ENCODE measurements at places on chromosomes 4 and X.

DNA sequence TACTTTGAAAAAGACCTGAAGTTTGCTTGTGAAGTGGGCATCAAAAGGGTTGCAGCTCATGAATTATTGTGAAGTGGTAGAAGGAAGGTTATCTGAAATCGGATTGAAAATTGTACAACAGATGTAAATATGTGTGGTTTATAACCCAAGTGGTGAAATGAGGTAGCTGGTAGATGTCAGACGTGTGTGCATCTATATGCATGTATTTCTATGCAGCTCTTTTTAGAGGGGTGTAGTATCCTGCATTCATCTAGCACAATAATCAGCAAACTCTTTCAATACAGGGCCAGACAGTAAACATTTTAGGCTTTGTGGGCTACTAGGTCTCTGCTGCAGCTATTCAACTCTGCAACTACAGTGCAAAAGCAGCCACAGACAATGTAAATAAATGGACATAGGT is 9.4 kb downstream of the ATRX start:
- DNase-seq: no peak

DNA sequence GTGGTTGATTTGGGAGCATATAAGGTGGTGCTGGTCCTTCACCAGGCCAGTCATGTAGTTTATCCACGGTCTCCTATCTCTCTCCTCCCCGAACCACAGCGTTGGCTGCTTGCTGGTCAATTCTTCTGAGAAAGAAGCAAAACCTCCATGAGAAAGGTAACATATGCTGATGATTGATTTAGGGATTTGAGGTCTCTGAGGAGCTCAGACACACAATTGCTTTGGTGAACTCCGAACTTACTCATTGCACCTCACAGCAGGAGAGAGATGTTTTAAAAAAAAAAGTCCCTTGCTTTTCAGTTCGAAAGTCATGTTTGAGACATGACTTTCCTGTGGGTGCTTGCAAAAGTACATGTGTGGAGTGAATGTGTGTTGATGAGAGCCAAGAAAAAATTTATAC is 100.2 kb downstream of the TSPAN7 start:
- no peak for DNase-seq

GRCh38 chr4:151541389-151542071 is 132.6 kb downstream of the FHIP1A start:
- no peak for DNase-seq

DNA sequence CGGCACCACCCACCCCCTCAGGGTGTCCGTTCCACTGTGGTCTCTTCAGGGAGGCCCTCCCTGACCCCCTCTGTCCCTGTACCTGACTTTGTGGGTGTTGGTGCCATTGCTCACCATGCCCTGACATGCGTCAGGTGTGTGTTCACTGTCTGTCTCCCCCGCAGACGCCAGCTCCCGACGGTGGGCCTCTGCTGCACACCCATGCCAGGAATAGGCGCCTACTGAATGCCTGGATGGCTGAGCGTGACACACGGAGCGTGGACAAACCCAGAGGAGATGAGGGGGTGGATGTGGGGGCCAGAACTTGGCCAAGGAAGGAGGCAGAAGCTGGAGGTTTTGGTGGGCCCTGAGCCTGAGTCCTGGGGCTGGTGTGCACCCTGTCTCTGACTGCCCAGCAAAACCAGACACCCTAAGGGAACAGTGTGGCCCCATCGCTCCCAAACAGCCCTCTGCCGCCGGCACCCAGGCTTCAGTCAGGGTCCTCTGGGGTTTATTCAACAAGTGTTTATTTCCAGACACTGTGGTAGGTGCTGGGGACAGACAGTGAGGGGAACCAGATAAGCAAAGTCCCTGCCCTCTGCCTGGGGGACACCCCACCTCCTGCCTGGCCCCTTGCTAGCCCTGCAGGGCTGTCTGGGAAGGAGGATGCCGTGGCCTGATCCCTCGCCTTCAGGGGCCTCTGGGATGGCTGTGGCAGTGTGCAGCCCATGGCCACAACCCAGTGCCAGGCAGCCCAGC is 76.9 kb downstream of the WFS1 start:
- DNase-seq: no peak

DNA sequence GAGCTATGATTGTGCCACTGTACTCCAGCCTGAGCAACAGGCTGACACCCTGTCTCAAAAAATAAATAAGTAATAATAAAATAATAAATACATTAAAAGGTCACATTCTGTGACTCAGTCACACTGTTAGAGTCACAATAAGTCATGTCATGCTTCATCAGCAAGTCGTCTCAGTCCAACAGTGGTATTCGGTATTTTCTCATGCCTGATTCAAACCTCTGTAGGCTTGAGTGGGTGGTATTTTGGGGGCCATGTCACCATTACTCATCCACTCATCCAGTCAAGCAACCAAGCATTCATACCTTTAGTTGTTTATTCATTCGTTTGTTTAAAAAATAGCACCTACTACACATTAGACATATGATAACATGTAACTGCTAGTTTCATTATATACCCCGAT is 46.9 kb downstream of the SUPT20HL2 start:
- no peak for DNase-seq

- no peak for DNase-seq
These were observed 23.0 kb downstream of the SH3D19 start for GRCh38 chr4:151302432-151302831.

GRCh38 chr4:26670903-26671537 is 87.1 kb downstream of the TBC1D19 start:
- no peak for DNase-seq

DNA sequence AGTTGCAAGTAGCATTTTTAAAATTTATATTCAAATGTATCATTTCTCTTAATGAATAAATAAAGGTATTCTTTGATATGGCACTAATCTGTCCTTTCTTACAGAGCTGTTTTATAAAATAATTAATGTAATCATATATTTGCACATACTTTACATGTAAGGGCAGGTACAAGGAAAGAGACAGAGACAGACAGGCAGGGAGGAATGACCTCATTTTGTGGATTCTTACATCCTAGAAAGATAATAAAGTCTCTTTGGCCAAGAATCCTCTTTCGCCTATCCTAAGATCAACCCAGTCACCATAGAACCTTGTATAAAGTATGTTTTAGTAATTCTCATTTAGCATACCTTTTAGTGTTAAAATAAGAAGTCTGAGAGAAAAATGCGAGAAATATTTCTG is 98.5 kb upstream of the CTSO start:
- DNase-seq: no peak

DNA sequence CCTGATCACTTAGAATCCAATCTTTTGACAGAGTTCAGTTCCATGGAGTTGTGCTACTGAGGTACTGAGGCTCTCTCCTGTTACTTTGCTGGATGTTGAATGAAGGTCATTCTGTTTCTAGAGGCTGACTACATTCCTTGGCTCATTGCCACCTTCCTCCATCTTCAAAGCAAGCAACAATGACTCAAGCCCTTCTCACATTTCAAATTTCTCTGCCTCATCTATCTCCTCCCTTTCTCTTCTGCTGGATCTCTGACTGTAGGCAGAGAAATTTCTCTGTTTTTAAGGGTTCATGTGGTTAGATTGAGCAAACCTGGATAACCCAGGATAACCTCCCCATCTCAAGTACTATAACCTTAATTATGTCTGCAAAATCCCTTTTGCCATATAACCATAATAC is 775.4 kb downstream of the STPG2 start:
- no peak for DNase-seq

DNA sequence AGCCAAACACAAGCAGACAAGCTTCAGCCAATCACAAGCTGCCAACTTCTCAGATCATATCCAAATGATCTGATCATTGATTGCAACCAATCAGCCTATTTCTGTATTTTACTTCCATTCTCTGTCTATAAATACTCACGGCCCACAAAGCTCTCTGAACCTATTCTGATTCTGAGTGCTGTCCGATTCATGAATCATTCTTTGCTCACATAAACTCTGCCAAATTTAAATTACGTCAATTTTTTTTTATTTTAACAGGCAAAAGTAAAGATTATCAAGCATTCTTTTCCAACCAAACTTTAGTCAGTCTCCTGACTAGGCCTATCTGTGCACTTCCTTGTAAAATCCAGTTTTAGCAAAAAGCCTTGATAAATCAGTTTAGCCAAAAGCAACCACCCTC is 1.8 kb upstream of the TCEANC start:
- DNase-seq: no peak

- DNase-seq: no peak
These were observed 13.8 kb downstream of the RNF4 start for GRCh38 chr4:2482693-2483092.

DNA sequence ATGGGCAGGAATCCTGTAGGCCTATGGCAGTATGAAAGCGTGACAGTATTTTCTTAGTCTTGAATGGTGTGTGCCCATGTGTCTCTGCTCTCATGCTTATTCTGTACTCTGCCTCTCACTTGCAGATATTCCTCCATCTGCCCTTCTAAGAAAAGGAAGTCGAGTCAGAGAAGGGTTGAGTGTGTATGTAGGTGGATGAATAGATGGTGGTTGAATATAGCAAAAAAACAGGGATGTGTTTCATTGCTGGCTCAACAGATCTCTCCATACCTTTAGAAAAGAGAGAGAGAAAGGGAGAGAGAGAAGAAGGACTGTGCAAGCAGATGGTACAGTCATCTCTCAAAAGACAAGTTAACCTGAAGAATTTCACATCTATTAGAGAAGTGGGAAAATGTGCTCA is 381.5 kb downstream of the FBXW7 start:
- no peak for DNase-seq

GRCh38 chrX:113330416-113330815 is 489.8 kb upstream of the AMOT start:
- DNase-seq: no peak

- DNase-seq: no peak
These were observed 25.9 kb downstream of the UNC5C start for GRCh38 chr4:95522682-95523530.

- DNase-seq: no peak
These were observed 109.6 kb upstream of the KIT start for GRCh38 chr4:54548098-54548620.

DNA sequence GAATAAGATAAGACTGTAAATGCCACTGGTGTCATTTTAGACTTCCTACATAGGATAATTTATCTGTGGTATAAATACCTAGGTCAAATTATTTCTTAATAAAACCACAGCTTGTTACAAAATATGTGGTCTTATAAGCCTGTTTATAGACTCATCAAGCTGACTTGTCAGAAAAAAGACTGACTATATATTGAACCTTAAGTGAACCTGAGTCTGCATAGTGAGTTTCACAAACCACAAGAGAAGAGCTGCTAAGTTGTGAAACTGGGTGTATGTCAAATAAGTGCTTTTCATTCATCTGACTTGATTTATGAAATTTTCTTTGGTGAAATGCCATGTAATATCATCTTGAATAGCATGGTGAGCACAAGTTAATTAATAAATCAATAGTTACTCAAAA is 48.4 kb upstream of the TMPRSS11A start:
- DNase-seq: no peak

GRCh38 chrX:129840344-129840743 is 3.3 kb downstream of the ZDHHC9 start:
- no peak for DNase-seq

- DNase-seq: no peak
These were observed 49.0 kb upstream of the TRAM1L1 start for GRCh38 chr4:117134386-117134785.

DNA sequence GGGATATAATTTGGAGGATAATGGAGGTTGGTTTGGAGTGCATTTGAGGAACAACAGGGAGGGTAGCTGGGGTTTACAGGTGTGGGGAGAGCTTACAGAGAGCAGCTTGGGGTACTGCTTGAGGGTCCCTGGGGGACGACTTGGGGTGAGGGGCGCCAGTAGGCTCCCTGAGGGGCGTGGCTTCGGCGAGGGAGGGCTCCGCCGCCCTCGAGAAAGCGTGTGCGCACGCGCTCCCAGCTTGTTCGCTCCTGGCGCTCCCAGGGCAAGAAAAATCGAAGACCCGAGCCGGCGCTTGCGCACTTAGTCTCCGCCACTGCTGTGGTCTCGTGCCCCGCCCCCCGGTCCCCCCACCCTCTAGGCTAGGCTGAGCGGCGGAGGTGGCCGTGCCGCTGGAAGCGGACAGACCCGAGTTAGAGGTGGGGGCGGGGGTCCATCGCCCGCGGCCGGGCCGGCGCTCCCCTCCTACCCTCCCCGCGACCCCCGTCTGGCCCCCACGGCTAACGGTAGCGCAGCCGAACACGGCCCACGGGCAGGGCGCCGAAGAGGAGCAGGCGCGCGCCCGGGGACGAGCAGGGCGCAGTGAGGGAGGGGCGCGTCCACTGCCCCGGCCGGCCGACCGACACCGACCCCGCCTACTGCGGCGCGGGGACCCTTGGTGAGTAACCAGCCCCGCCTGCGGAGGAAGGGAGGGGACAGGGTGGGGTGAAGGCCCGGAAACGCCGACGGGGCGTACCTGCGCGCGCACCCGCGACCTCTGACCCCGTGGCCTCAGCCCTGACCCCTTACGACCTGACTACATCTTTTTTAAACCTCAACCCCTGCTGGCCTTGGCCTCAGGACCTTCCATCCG is 5.4 kb upstream of the CCDC120 start:
- DNase-seq: peak; percentile 53

- DNase-seq: no peak
These were observed 105.9 kb upstream of the SLC7A11 start for GRCh38 chr4:138348055-138348454.

GRCh38 chr4:6200011-6200921 is at the start of gene JAKMIP1:
Gene JAKMIP1 (minus strand): TSS chr4:6200549. CDS start chr4:6112850, 87,699 bp downstream.
- peak; percentile 77 for DNase-seq

DNA sequence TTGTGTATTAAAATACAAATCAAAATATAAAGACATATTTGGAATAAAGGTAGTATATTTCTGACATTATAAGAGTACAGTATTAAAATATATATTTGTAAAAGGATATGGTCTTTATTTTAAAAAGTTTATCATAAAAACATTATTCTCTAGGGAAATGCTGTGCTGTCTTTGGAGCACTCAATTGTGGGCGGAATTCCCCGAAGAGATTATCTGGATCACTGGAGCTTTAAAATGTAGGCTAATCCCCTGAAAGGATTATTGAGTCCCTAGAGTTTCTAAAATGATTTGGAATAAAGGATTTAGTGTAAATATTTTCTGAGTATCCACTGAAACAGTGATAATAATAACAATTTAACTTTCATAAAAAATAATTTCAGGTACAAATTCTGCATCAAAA is 1239.4 kb downstream of the TECRL start:
- no peak for DNase-seq

- no peak for DNase-seq
These were observed 81.8 kb upstream of the TRPC5 start for GRCh38 chrX:112164420-112164819.

- no peak for DNase-seq
These were observed 125.9 kb upstream of the ETNPPL start for GRCh38 chr4:108888769-108889168.

DNA sequence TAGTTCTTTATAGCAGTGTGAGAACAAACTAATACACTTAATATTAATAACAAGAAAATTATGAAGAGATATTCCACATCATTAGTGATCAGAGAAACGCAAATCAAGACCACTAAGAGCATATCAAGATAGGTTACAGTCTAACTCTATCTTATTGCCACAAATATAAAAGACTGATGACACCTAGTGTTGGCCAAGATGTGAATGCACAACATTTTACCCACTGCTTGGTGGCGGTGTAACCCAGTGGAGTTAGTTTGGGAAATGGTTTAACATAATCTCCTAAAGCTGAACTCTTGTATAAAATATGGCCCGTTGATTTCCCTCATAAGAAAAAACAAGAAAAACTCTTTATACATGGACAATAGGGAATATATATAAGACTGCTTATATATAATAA is 92.4 kb downstream of the SLITRK2 start:
- no peak for DNase-seq

- no peak for DNase-seq
These were observed 658.7 kb upstream of the EPHA5 start for GRCh38 chr4:66328803-66329574.
